ENCODE measurements at places on chromosomes 7 and 10. TPM values are rescaled to one million over a fixed set of nuclear protein-coding genes. Genes with fewer than 3 reads are reported as not detected.

ERVW-1 gene
- total RNA-seq, result not detected

SPDYE9 gene
- not detected for total RNA-seq

CCDC146 gene
- total RNA-seq, result 11.9 TPM

CYCS gene
- 68.3 TPM for total RNA-seq

TWIST1 gene
- total RNA-seq, result 112 TPM

POLR3A gene
- 13.4 TPM for total RNA-seq

UFSP1 gene
- 4.6 TPM for total RNA-seq

CTNNA3 gene
- total RNA-seq, result 0.33 TPM

FAM25C gene
- total RNA-seq, result not detected

ZNHIT1 gene
- 115 TPM for total RNA-seq

LMBR1 gene
- total RNA-seq, result 79.9 TPM

TRIL gene
- 1.1 TPM for total RNA-seq

EIF5AL1 gene
- not detected for total RNA-seq

SEMA3E gene
- 2.2 TPM for total RNA-seq

ADCY1 gene
- total RNA-seq, result 0.98 TPM

LRRC17 gene
- total RNA-seq, result 2.3 TPM

TBC1D12 gene
- 21.6 TPM for total RNA-seq

PFKFB3 gene
- total RNA-seq, result 599 TPM

CTTNBP2 gene
- 15.4 TPM for total RNA-seq

CCL24 gene
- total RNA-seq, result 9.3 TPM

BHLHA15 gene
- not detected for total RNA-seq

PLAC9 gene
- 27.0 TPM for total RNA-seq

MALRD1 gene
- 4.1 TPM for total RNA-seq

COBL gene
- 0.51 TPM for total RNA-seq

ITPRID1 gene
- not detected for total RNA-seq

EMX2 gene
- 3.9 TPM for total RNA-seq

NKX2-3 gene
- not detected for total RNA-seq

HIPK2 gene
- 39.6 TPM for total RNA-seq

MKX gene
- total RNA-seq, result 2.0 TPM

CFAP58 gene
- 0.16 TPM for total RNA-seq

TBX20 gene
- total RNA-seq, result not detected

MLXIPL gene
- 38.6 TPM for total RNA-seq

SPDYE2B gene
- not detected for total RNA-seq

OR13A1 gene
- not detected for total RNA-seq

ZP3 gene
- 20.0 TPM for total RNA-seq

SGMS1 gene
- 117 TPM for total RNA-seq

WIPF3 gene
- total RNA-seq, result 0.22 TPM

TMEM178B gene
- 0.22 TPM for total RNA-seq

LRRC4 gene
- 1.1 TPM for total RNA-seq

FRAT2 gene
- total RNA-seq, result 9.4 TPM

NEUROG3 gene
- total RNA-seq, result not detected

IL6 gene
- total RNA-seq, result not detected

PTPN20 gene
- total RNA-seq, result 1.2 TPM

FBXL13 gene
- total RNA-seq, result not detected

VPS37D gene
- total RNA-seq, result 2.6 TPM

ACTL6B gene
- total RNA-seq, result not detected

FOXI2 gene
- total RNA-seq, result not detected

LRMDA gene
- total RNA-seq, result 17.4 TPM

AKR1C1 gene
- 430 TPM for total RNA-seq

ARHGAP22 gene
- 7.3 TPM for total RNA-seq

Data from subcutaneous adipose tissue (tissue), 4 donors.